ENCODE measurements at places on chromosomes 2 and 18.

DNA sequence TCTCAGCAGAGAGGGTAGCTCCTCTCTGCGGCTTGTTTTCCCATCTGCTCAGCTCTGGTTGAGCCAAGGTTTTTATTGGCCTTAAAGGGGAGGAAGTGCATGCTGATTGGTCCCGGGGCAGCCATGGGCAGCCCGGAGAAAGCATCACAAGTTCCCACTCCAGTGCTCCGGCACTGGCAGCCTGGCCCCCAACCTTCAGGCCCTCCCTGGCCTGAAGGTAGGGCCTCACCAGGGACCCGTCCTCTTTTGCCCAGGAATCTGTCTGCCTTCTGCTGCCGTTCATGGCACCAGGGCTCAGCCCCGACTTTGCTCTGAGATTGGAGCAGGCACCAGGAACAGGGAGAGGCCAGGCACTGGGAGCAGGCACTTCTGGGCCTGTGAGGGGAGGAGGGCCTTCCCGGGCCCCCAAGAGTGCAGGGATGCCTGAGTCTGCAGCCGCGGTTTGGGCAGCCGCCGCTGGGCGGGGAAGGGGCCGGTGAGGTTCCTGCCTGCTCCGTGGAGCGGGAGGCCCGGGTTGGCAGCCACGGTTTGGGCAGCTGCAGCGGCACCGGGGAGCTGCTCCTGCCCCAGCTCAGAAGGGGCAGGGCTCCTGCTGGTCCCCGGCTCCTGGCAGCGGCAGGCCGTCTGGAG, 17.5 kb upstream of the ILKAP start:
- DNase-seq = no peak

DNA sequence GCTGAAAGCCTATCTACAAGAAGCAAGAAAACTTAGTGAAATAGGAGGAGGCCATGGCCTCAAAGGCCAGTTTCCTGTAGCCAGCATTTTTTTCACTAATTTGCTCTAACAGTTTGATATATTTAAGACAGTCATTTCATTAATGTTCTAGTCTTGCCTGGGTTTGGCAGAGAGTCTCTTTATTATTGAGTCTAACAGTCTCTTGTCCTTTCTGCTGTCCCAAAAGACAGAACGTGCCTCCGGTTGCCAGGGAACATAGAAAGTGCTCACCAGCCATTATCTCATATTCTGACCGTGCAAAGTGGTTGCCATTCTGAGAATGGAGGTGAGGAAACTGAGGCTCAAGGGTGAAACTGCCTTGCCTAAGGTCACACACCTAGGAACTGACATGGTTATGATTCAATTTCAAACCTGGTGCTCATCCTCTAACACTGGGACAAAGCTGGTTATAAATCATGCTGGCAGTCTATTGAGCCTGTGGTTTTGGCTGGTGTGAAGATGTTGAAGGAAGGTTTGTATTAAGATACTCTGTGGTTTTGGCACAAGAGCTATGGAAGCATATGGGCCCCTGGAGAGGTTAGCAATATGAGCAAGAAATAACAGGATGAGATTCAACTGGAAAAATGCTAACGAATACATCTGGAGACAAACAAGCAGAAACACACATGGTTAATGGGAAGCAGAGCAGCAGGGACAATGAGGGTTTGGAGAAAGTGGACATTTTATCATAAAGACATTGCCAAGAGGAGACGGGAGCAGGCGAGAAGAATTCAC, 903.3 kb upstream of the KLHL29 start:
- no peak for DNase-seq

DNA sequence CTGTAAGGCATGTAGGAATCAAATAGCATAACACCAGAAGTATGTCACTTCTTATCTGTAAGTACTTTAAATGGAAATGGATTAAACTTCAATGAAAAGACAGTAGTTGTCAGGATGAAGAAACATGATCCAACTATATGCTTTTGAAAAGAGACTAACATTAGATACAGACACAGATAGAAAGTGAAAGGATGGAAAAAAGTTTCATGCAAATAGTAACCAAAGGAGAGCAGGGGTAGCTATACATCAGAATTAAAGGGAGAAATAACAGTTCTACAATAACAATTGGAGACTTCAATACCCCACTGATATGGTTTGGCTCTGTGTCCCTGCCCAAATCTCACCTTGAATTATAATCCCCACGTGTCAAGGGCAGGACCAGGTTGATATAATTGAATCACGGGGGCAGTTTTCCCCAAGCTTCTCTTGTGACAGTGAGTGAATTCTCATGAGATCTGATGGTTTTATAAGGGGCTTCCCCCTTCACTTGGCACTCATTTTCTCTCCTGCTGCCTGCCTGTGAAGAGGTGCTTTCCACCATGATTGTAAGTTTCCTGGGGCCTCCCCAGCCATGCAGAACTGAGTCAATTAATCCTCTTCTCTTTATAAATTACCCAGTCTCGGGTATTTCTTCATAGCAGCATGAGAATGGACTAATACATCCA, 205.4 kb upstream of the CDH2 start:
- no peak for DNase-seq

- no peak for DNase-seq
These were observed 122.5 kb downstream of the FIGN start for GRCh38 chr2:163613266-163613731.

GRCh38 chr2:159468257-159468656, 148.1 kb downstream of the BAZ2B start:
- no peak for DNase-seq

DNA sequence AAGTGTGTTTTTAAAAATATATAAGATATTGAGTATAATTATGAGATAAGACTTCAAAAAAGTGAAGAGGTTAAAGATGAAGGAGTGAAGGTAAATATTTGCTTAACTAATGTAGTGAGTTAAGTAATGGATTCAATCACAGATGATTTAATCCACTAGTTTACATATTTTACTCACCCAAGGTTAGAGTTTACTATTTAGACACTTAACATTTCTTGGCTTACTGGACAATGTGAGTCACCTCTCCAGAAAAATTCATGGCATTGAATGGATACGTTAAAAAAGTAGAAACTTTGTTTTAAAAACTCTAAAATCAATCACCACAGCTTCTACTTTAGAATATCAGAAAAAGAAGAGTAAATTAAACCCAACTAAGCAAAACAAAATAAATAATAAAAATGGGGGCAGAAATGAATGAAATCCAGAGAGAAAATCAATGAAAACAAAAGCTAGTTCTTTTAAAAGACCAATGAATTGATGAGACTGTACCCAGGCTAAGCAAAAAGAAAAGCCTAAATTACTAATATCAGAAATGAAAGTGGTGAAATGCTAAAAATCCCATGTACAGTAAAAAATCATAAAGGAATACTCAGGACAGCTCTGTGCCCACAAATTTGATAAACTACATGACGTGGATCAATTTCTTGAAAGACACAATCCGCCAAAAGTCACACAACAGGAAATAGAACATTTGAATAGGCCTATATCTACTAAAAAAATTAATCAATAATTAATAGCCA, 1.9 kb upstream of the HMSD start:
- no peak for DNase-seq

DNA sequence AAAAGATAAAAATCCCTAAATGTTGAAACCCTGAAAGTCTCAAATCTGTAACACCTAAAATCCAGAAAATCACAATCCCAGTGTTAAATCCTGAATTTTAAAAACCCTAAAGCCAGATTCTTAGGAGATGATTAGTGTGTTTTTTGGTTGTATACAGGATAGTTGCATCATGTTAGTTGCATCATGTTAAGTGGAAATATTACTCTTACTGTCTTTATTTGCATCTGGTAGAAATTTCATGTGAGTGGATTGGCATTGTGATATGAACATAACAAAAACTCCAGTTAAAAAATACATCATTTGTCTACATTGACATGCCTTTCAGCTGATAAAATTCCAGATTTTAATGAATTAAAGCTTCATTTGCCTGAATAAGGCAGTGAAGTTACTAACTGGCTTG, 683.1 kb upstream of the ACVR2A start:
- DNase-seq = no peak

DNA sequence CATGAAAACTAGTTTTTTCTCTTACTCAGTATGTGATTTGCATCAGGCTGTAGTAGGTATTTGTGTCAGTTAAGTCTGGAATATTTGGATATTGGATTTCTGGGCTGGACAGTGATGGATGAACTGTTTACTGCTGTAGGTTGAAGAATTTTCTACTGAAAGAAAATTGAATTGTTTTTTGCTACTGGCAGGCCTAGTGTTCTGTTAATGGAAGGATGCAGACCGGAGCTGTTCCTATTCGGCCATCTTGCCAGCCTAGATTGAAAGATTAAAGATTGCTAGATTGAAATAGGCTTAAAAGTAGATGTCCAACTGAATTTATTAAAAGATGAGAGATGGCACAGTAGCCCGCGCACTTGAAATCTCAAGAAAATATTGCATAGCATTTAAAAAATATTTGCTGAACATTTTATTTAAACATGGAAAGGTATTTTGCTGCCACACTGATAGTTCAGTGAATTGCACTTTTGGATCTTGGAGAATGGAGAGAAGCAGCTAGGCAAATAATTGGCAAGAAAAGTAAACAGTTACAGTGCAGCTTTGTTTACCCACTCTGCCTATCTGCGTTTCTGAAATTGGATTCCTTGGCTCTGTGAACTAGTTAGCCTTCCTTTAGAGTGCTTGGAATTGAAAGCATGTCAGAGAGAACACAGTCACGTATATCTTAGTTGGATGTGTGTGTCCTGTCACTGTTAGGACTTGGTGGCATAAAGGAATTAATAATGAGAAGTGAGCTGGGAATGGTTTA, 54.1 kb downstream of the EPB41L5 start:
- DNase-seq = no peak

DNA sequence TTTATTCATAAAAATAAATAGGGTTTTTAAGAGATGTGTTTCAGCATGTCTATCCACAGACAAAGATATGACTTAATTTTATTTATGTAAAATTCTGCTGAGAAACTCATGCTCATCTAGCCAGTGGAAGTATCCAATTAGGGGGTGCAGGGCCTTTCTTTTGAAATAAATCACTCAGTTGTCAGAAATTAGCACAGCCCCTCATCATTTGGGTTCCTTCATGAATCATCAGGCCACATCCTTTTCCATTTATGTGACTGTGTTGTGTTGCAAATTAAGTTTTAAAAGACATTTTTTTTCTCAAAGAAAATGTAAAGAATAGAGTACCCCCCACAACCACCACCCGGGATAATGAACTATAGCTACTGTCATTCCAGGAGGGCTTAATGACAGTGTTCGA, 185.8 kb downstream of the NRP2 start:
- no peak for DNase-seq

DNA sequence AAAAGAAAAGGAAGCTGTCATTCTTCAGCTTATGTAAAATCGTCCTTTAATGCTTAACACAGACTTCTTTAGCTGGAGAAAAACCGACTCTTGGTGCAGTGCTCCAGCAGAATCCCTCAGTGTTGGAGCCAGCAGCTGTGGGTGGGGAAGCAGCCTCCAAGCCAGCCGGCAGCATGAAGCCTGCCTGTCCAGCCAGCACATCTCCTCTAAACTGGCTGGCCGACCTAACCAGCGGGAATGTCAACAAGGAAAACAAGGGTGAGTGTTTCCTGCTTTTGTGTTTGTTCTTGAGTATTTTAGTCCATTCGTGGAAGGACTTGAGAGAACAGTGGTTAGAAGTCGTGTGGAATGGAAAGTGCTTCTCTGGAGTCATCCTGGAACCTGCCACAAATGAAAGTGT, 38.9 kb downstream of the KDM3A start:
- no peak for DNase-seq

DNA sequence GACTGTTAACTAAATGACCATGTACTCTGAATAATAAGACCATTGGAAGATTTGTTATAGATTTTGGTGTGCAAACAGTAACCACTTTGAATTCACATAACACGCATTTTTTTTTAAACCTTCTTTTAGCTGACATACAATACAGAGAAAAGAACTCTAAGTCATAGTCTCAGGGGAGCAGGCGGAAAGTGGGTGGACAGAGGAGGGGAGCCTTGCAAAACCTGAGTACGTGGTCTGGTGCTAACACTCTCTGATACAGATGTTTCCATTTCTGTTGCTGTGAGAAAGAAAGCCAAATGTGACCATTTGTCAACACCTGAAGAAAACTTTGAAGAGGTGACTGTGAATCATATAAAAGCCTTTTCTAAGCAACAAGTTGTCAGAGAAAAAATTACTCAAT, 151.8 kb upstream of the GCFC2 start:
- DNase-seq = no peak

- DNase-seq = no peak
These were observed 11.9 kb downstream of the GPC1 start for GRCh38 chr2:240447331-240447730.

DNA sequence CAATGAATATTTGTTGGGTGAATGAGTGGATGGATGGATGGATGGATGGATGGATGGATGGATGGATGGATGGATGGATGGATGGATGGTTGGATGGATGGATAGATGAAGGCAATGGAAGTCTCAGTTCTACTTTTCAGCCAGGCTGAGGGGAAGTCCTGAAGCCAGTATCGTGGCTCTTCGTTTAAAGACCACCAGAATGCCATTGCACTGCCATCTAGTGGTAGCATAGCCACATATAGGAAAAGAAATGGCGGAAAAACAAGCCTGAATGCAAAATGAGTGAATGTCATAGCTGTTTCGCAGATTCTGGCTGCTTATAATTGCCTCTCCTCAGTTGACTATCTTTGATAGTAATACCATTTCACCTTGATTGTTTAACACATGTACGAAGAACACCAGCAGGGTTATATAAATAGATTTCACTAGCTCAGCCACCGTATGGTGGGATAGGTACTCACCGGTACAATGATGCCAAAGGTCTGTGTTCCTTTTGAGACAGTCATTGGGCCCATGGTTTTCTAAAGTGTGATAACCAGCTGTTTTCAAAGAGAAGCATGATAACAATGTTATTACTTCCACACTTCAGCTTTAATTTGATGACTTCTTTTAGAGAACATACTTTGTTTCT, 62.3 kb upstream of the GREB1L start:
- peak; percentile 66 for DNase-seq

- no peak for DNase-seq
These were observed 80.6 kb downstream of the NRP2 start for GRCh38 chr2:205762881-205763280.

DNA sequence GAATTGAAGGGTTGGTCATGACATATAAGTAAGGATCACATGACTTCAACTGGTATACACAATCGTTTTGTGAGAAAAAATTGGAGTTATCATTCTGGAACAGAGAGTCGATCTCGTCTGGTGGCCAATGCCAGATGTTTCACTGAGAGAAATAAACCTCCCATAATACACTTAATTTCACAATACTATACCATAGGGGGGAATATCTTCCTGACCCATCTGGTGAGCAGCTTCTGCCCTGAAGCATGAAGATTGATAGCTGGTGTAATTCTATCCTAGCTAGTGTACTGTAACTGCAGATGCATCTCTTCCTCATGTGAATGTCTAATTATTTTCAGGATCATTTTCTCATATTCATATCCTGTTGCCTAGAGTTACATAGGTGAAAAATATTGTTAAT, 15.7 kb upstream of the CDH7 start:
- no peak for DNase-seq

DNA sequence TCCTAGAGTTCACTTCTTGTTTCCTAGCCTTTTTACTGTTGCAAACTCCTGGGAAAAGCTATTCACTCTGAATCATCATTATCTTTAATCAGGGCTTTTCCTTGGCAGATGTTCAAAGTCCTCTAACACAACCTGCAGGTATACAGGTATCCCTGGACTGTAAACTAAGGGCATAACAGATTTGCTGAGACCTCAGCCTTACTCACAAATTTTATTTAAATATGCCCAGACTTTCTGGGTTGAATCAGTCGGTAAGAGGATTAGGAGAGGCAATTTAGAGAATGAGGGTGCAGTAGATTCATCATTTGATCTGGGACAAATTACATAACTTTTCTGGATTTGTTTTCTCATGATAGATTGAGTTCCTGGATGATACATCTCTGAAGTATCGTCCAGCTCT, 217.8 kb upstream of the STON1 start:
- DNase-seq = no peak
